ENCODE measurements at places on chromosomes 1 and 21.

- DNase-seq = no peak
These were observed 38.2 kb downstream of the NMNAT2 start for GRCh38 chr1:183379951-183380350.

DNA sequence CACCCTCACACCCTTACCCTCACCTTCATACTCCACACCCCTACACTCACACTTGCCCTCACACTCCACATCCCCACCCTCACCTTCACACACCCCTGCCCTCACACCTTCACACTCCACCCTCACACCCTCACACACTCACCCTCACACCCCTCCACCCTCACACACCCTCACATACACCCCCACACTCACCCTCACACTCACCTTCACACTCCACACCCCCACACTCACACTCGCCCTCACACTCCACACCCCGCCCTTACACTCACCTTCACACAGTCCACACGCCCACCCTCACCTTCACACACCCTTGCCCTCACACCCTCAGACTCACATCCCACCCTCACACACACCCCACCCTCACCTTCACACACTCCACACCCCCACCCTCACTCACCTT, 43.6 kb upstream of the EDN2 start:
- no peak for DNase-seq

GRCh38 chr1:89260042-89260441, 12.6 kb downstream of the GBP5 start:
- no peak for DNase-seq

DNA sequence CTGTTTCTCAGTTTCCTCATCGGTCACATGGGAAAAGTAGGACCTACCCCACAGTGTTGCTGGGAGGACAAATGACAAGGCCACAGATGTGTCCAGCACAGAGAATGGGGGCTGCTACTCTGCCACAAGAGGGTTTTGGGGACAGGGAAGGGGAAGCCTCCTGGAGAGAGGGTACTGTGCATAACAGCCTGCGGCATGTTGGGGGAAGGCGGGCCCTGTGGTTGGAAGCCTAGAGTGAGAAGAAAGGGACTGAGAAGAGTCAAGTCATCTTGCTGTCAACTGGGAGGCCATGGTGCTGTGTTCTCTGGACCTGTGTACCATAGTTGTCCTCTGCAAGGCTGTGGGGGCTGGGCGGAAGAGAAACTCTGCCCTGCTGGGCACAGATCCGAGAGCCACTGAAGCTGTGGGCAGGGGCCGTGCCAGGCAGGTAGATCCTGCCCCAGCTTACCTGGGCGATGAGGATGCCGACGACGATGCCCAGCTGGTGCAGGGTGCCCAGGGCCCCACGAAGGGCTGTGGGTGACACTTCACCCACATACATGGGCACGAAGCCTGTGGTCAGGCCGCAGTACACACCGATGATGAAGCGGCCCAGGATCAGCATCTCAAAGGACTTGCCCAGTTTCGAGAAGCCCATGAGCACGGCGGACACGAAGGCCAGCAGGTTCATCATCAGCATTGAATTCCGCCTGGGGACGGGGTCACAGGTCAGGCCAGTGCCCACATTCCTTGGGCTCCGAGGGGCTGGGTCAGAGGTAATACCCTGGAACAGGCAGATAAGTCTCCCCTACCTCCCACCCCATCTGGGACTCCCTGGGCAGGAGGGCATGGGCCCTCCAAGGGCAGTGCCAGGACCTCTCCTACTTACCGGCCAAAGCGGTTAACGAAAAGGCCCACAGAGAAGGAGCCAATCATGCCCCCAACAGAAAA, 28.2 kb downstream of the SLC2A1 start:
- DNase-seq = no peak

- no peak for DNase-seq
These were observed 19.6 kb upstream of the TARBP1 start for GRCh38 chr1:234498448-234499118.

- DNase-seq = no peak
These were observed 3.2 kb downstream of the DISP3 start for GRCh38 chr1:11482198-11482597.

- DNase-seq = no peak
These were observed 37.1 kb downstream of the SLC30A1 start for GRCh38 chr1:211541720-211542477.

DNA sequence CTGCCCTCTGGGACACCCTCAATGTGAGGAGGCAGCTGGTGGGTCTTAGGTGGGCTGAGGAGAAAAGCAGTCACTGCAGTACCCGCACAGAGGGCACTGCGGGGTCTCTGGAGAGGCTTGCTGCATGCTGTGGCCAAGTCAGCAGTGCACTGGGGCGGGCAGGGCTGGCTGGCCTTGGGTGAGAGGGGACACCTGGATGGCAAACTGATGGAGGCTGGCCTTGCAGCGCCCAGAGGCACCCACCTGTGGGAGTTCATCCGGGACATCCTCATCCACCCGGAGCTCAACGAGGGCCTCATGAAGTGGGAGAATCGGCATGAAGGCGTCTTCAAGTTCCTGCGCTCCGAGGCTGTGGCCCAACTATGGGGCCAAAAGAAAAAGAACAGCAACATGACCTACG, 3.2 kb downstream of the ELF3 start:
- no peak for DNase-seq

- no peak for DNase-seq
These were observed 111.9 kb upstream of the KAZN start for GRCh38 chr1:14486401-14487201.

DNA sequence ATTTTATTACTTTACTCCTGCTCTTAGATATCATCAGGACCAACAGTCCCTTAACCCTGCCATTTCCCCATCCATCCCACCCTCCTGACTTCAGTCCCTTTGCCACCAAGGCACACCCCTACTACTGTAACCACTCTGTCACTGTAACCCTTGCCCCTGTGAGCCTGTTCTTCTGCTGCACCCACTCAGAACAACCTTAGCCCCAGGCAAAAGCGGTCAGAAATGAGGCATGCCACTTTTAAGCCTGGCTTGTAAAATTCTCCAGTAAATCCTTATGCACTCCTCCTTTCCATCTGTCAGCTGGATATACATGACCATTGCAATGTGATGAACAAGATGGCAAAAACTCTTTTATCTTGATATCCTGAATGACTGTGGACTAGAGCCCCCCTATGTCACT, 555.0 kb upstream of the PLXNA2 start:
- no peak for DNase-seq

- DNase-seq = no peak
These were observed 43.0 kb downstream of the JAK1 start for GRCh38 chr1:64923294-64923718.

GRCh38 chr1:176692431-176692830, 229.5 kb downstream of the PAPPA2 start:
- no peak for DNase-seq

GRCh38 chr1:111195002-111195684, 5.3 kb downstream of the DENND2D start:
- DNase-seq = no peak

GRCh38 chr1:75964760-75965408, 32.7 kb upstream of the ASB17 start:
- DNase-seq = no peak

DNA sequence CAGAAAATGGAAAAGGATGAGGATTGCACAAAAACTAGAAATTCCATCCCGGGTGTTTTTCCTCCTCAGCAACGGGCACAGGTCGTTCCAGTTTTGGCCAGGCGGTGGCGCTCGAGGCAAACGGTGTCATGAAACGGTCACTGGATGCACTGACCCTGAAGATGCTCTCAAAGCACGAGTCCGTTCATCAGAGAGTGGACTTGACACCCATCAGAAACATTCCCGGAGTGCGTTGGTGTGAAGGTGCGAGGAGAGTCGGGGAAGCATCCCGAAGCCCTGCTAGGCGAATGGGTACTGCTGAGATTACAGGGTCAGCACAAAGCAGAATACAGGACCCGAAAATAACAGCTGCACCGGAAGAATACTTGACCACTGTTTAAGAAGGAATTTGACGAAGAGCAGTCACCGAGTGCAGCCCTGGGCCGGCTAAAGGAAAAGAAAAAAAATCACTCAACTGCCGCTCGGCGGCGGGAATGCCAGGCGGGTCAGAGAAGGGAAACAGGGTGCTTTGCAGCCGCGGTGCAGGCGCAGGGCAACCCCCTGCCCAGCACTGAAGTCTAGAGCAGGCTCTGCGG, 71.7 kb upstream of the ETS2 start:
- peak; percentile 81 for DNase-seq

DNA sequence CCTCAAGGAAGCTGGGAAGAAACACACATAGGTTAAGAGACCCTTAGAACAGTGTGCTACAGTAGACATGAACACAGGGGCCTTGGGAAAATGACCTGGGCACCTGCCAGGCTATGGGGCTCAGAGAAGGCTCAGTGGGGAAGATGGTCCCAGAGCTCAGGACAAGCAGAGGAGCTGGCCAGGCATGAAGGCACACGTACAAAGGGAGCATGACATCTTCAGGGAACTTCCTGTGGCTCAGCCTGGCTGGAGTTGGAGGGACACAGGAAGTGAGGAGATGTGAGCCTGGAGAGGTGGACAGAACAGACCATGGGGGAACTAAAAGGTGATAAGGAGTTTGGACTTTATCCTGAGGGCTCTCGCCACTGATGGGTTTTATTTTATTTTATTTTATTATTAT, 3.8 kb upstream of the SLC50A1 start:
- no peak for DNase-seq

DNA sequence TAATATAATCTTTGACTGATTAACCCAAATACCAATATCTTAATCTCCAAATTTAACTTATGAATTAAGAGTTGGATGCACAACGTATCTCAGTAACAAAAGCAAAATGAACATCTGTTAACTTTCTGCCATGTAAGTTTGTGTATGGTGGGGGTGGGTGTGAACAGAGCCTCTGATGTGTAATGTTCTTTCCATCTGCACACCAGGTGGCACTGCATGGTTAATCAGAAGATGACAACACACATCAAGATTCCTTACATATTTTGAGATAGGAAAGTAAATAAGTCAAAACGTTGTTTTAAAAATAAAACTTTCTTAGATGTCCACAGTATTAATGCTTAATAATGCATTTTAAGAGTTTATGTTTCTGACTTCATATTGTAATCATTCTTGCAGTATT, 251.9 kb downstream of the DPYD start:
- peak; percentile 26 for DNase-seq

GRCh38 chr1:80436851-80437250, 1363.9 kb upstream of the ADGRL2 start:
- no peak for DNase-seq

GRCh38 chr1:60388092-60388987, 314.8 kb upstream of the C1orf87 start:
- DNase-seq = no peak

All from MM.1S (cell line).